ENCODE measurements at places on chromosomes 7 and 10.
A peak's percentile ranks its signal among the peaks of the same experiment; 100 is the strongest.

DNA sequence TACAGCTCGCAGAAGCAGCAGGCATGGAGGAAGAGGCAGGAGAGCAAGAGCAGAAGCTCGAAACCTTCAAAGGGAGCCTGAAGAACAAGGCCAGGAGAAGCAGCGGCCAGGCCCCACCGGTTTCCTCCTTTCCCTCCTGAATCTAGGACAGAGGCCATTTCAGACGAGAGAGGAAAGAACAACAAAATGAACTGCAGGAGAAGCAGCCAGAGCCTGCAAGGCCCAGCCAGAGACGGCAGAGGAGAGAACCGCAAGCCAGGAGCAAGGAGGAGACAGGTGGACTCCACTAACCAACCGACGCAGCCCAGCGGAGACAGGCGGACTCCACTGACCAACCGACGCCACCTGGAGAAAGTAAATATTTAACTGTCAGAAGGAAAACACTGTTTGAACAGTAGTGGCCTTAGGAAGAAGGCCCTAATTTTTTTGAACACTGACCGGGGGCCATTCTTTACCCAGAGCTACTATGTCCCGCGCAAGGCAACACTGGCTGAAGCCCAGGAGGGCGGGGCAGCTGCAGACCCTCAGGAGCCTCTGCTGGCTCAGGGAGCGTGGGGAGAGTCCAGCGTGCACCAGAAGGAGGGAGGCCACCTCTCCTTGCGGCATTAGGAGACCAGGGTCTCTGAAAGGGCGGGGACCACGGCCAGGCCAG is 559.2 kb downstream of the PTPRN2 start:
- peak; percentile 58 for DNase-seq

- DNase-seq: no peak
These were observed 104.1 kb downstream of the ZNF467 start for GRCh38 chr7:149669121-149669818.

DNA sequence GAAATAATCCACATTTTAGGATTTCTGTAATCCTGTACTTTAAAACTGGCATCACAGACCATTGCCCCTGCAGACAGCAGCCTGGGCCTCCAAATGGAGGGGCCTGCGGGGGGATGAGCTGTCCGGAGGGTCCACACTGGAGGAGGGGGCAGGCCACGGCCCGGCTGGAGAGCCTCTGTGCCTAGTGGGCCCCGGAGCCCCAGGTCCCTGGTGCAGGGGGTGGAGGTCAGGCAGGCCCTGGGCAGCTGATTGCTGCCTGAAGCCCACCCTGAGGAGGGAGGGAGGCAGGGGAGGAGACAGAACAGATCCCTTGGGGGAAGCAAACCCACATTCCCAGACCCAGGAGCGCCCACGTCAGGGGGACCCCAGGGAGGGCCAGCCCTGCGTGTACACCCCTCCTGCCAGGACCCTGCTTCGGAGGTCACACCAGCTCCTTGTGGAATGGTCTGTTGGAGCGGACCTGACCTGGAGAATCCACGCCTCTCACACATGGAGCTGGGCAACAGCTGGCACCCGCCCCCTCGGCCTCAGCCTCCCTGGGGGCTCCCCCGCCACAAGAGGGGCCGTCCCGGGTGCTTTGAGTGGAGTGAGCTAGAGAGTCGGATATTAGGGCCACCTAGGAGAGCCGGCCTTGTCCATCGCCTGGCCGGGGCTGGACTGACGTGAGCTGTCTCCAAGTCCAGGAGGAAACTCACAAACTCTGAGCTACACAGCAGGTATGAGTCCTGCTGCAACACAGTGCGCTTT is 12.2 kb upstream of the FAM20C start:
- DNase-seq: no peak

GRCh38 chr10:51080311-51081006 is 6.2 kb downstream of the PRKG1 start:
- no peak for DNase-seq

DNA sequence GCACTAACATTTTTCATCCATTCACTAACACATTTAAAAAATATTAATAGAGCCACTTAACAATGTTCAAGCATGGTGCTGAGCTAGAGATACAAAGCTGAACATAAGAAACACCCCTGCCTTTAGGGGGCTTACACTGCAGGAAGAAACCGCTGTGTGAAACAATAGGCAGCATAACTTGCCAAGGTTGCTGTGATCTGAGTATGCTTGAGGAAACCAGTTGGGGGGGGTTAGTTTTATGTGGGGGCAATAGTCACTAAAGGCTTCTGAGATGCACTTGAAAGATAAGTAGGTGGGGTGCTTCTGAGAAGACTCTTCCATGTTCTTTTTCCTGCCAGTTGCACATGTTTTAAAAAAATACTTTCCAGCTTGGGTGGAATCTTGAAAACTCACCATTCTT is 2.8 kb downstream of the RBM17 start:
- DNase-seq: no peak

GRCh38 chr7:133053321-133053891 is 28.5 kb downstream of the CHCHD3 start:
- DNase-seq: no peak

- no peak for DNase-seq
These were observed 513.0 kb downstream of the INHBA start for GRCh38 chr7:41189866-41190265.

DNA sequence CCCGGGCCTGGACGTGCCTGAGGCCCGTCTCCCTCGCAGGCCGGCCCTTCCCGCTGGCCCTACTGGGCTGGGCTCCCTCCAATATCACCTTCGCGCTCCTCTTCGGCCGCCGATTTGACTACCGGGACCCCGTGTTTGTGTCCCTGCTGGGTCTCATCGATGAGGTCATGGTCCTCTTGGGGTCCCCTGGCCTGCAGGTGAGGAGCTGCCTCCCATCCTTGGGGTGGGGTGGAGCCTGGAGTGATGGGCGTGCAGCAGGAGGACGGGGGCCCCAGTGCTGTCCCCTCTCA is 2.1 kb downstream of the CYP2W1 start:
- DNase-seq: no peak

DNA sequence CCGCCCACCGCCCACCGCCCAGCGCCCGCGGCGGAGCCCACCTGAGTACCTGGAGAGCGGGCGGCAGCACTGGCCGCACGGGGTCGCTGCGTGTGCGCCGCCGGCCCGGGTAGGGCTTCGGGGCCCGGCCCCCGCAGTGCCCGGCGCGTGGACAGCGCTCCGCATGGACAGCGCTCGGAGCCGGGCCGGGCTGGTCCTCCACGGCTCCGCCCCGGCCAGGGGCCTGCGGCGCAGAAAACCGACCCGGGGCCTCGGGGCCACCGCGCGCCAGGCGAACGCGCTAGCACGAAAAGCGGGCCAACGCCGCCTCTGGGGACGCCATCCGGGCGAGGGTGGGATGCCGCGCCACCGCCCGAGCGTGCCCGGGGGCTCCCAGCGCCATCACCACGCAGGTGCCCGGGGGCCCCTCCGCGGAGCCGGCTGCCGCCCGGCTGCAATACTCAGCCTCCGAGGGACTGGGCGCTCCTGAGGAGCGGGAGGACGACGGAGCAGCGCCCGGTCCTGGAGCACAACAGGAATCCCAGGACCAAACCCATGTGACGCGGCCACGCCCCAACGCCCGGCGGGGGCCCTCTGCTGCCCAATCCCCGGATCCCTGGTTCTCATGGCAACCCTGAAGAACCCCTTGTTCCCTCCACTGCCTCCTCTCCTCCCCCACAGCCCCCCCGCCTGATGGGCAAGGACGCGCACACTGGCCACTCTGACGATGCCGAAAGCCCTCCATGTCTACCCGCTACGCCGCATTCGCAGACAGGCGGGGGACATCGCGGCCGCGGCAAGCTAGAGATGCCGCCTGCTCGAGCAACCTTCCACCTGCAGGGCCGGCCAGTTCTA is at the start of gene GRB10:
Gene GRB10 (minus strand): TSS at position 522 of the 834 bp plus-strand sequence. CDS start 50,574 bp downstream, outside the sequence.
- no peak for DNase-seq

DNA sequence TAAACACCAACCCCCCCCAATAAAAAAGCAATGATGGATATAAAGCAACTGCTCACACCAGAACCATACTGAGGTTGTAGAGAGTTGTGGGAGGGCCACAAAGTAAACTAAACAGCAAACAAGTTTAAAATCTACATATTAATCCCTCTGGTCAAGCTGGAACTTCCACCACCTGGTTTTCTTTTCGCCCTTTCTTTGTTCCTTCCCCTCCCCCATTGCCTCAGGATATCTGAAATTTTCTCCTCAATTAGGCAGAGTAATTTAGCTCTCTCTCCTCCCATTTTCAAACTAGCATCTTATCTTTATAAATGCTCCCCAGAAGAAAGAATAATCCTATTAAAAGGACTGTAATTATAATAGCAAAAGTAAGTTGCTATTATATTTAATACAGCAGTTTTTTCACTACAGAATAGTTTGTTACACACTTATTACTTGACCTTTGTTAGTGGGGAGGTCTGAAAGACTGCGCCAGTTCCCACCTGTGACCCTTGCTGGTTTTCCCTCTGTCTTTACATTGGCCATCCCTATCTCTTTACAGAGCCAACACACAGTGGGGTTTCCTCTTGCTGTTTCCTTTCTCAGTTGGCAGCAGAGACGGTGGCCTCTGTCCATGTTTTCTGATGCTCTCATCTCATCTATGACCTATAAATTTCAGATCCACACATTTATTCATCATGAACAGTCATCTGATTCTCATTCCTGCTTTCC is 235.4 kb downstream of the RNLS start:
- DNase-seq: no peak

- no peak for DNase-seq
These were observed 14.8 kb upstream of the CD36 start for GRCh38 chr7:80623503-80624252.

DNA sequence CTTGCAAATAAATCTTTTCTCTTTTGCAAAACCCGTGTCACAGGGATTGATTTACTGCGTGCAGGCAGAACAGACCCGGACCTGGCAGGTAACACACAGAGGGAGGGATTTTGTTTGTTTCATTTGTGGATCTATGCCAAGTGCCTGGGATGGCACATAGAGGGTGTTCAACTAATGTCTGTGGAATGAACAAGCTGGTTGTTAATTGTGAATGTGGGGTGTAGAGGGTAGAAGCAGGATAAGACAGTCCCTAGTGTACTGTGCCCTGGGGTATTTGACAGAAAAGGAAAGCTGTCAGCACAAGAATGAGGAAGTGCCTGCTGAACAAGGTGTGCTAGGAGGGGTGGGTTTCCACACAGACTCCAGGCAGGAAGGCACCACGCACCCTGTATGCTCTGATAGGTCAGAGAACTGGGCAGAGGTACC is 331.8 kb downstream of the CALN1 start:
- DNase-seq: no peak

GRCh38 chr10:127904311-127905000 is 2.4 kb upstream of the PTPRE start:
- peak; percentile 36 for DNase-seq

DNA sequence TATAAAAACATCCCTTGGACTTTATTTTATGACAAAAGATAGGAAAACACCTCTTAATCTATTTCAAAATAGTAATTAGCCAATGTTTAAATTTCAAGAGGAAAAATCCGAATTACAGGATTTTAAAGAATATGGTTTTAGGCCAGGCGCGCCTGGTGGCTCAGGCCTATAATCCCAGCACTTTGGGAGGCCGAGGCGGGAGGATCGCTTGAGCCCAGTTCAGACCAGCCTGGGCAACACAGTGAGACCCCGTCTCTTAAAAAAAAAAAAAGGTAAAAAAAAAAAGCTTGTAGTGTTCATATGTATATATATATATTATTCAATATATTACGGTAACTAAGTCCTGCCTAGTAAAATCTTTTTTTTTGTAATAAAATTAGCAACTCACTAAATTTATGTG is 1.4 kb downstream of the BNIP3 start:
- DNase-seq: no peak

DNA sequence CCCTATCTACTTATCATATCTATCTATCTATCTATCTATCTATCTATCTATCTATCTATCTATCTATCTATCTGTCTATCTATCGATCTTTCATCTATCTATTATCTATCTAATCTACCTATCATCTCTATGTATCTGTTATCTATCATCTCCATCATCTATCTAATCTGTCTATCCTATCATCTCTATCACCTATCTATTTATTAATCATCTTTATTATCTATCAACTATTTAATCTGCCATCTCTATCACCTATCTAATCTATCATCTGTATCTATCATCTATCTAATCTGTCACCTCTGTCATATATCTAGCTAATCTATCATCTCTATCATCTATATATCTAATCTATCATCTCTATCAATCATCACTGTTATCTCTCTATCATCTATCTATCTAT is 736.3 kb downstream of the TYW1 start:
- DNase-seq: no peak

DNA sequence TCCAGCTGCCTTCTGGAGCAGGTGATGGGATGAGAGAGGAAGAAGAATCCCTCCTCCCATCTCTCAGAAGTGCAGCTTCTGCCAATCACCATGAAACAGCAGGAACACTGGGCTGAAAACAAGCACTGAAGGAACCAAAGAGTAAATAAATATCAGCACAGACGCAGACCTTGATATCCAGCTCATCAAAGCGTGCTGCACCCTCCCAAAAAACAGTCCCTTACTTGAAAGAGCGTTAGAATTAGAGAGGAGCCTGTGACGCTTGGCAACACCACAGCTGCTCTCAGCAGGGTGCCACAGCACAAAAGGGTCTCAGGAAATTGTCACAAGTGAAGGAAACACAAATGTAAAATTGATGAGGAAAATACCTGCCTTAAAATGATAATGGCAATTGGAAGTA is 39.5 kb downstream of the KLF6 start:
- no peak for DNase-seq

DNA sequence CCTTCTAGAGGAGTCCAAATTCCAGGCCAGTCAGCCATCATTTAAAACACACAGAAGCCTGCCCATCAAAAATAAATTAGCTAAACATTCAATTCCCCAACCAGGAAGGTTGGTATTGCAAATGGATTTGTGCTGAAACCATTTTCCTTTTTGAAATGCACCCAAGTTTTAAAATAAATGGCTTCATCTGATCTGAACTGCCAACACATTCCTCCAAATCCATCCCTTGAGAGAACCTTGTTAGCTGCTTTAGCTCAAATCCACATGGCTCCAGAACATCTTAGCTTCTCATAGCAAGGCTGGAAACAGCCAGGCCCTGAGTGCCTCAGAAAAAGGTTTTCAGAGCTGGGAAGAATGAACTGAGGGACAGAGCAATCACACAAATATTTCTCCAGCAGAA is 306.3 kb downstream of the FZD1 start:
- no peak for DNase-seq

GRCh38 chr10:9390516-9390915 is 1336.0 kb downstream of the GATA3 start:
- DNase-seq: no peak

- no peak for DNase-seq
These were observed 471.3 kb upstream of the FOXK1 start for GRCh38 chr7:4210821-4211220.

GRCh38 chr10:20957744-20958143 is 60.6 kb upstream of the NEBL start:
- no peak for DNase-seq

DNA sequence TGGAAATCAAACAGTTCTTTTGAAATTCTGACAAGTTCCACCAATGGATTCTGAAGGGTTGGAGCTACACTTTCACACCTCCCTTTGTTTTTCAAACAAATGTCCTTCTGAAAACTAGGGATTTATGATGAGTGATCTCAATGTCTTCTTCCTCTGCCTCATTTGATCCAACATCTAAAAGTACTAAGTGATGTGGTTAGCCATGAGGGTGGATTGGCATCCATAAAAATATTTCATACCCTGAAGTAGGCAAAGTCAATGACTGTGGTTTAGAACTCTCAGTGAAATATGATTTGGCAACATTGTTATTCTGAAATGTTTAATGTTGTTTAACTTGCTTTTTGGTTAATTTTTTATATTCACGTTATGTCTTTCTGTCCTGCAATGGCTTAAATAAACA is 136.9 kb downstream of the MBL2 start:
- no peak for DNase-seq

Data from type B pancreatic cell (in vitro differentiated cells).